Putamen (tissue), 1 donor: ENCODE measurements at places on chromosomes 5 and 9.
A peak's percentile ranks its signal among the peaks of the same experiment; 100 is the strongest.

DNA sequence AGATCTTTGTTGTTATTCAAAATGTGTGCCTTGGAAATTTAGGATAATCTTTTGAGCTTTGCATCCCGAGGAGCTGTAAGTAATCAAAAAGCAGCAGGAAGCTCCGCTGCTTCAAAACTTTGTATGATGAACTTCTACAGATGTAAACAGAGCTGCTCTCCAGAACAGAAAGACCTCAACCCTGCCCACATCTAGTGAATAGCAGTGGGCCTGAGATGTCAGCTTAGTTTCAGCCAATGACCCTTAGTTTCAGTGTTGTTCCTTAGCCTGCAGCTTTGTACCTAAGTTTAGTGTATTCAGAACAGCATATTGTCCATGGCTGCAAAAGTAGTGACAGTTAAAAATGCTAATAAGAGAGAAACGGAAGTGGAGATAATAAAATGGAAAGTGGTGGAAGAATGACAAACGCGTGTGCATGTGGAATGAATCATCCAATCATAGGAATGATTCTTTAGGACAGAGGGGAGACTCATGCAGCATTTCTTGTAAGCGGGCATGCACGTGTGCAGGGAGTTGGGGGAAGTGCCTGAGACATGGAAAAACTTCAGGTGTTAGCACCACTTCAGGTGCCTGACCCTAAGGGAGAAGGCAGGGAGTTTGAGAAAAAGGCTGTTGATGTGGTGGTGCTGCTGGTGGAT, 24.9 kb downstream of the SNX24 start:
- no peak for DNase-seq

GRCh38 chr9:127546125-127546832, 65.8 kb upstream of the STXBP1 start:
- DNase-seq: no peak

GRCh38 chr5:33509036-33509435, 68.3 kb downstream of the TARS1 start:
- DNase-seq: no peak

DNA sequence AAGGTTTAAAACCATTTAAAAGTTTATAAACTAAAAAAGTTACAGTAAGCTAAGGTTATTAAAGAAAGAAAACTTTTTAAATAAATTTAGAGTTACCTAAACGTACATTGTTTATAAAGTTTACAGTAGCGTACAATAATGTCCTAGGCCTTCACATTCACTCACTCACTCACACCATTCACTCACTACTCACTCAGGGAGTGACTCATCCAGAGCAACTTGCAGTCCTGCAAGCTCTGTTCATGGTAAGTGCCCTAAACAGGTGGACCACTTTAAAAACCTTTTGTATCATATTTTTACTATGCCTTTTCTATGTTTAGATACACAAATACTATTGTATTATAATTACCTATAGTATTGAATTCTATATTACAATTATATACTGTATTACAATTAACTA, 190.8 kb upstream of the RASA1 start:
- no peak for DNase-seq

DNA sequence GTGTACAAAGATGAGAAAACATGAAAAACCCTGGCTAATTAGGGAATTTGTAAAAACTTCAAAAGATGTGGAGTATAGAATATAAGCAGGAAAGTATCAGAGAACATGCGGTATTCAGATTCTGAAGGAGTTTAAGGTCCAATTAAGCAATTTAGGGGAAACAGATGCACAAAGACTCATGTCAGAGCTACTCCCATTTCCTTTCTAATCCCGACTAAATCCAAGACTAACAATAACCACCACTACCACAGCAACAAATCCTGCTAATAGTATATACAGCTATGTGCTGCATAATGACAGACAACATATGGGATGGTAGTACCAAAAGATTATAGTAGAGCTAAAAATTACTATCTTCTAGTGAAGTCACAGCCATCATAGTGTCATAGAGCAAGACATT, 102.1 kb downstream of the LURAP1L start:
- no peak for DNase-seq

DNA sequence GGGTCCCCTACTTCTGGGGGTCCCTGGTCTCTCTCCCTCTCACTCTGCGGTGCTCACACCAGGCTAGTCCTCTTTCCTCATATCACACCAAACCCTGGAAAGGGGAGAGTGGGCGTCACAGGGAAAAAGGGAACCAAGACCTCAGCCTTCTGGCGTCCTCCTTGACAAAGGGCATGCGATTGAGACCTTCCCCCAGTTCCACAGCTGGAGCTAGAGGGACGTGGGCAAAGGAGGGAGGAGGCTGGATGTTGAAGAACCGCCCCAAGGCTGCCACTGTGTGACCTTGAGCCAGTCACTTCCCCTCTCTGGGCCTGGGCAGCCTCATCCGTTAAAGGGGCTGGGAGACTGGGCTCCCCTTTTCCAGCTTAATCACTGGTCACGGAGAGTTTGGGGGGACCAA, 18.5 kb upstream of the TOR2A start:
- no peak for DNase-seq

- DNase-seq: no peak
Measured at GRCh38 chr9:88508326-88508725, 26.7 kb upstream of the NXNL2 start.

DNA sequence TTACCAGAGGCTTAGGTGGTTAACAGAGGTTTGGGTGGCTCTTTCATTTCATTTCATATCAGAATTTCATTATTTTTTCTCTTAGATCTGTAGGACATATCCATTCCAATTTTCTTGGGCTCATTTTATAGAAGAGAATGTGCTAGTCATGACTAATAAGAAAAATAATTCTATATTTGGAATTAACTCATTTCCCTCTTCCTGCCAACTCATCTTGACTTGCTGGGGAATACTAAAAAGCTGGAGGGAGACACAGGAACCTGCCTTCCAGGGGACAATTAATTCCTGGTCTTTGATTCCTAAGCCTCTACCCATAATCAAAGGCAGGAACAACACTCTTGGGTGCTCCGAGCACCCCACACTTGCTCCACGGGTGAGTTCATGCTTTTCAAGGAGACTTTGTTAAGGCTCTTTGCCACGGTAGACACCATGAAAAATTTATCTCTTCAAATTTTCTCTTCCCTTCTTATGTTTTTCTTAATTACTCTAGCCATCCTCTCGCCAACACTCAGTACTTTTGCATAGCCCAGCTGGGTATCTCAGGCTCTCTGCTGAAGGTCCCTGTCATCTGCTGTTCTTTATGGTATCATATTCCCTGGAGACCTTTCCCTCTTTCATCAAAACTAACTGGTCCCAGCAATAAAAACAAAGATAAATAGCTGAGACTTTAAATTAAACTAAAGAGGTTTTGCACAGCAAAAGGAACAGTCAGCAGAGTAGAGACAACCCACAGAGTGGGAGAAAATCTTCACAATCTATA, 273.9 kb downstream of the NPR3 start:
- no peak for DNase-seq

DNA sequence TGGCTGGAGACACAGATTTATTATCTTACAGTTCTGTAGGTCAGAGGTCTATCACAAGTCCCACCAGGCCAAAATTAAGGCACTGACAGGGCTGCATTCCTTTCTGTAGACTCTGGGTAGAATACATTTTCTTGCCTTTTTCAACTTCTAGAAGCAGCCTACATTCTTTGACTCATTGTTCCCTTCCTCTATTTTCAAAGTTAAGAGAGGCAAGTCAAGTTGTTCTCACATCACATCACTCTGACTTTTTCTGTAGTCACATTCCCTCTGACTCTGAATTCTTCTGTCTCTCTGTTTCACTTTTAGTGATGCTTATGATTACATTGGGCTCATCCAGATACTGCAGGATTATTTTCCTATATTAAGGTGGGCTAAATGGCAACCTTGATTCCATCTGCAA, 119.0 kb downstream of the MELK start:
- no peak for DNase-seq

GRCh38 chr9:35688558-35689541, 875 bp downstream of the TPM2 start:
- DNase-seq: peak; percentile 21

GRCh38 chr5:124456249-124456648, 290.2 kb downstream of the ZNF608 start:
- DNase-seq: no peak

- no peak for DNase-seq
Measured at GRCh38 chr9:16058131-16058549, 505.3 kb downstream of the CCDC171 start.

- DNase-seq: no peak
Measured at GRCh38 chr9:104091116-104091515, 3.0 kb upstream of the SMC2 start.

DNA sequence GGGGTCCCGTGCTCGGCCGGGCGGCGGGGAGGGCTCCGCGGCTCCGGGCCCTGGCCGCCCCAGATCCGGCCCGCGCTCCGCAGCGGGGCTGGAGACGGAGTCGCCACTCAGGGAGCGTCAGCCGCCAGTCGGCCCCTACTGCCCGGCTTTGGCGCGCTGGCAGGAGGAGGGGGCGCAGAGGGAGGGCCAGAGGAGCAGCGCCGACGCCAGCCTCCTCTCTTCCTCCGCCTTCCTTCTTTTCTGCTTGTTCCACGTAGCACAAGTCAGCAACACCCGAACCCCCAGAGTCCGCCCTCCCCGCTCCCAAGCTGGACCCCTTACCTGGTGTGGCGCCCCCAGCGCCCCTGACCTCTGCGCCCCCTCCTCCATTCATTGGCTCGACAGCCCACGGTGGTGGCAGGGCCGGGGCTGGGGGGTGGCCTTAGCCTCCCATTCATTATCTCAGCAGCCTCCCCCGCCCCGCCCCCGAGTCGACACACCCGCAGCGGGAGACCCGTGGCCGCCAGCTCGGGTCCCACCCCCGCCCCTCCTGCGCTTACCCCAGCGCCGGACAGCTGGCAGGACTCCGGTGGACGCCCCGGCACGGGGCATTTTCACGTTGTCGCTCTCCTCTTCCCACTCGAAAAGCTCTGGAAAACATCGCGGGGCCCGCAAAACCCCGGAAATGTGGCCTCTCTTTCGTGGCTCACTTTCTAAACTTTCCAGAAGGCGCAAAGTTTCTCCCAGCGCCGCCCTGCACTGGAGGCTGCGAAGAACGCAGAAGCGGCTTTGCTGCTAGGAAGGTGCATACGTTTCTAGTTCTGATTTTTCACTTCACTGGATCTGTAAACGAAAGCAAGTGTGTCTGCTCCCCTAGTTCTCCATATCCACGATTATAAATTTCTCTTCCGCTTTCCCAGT, at the start of gene LPAR1:
TSS of gene LPAR1 (minus strand) at position 140 of the 900 bp plus-strand sequence. CDS start 66,353 bp downstream, outside the sequence.
- DNase-seq: peak; percentile 62
